ENCODE measurements at places on chromosomes 7 and 10.

- DNase-seq = no peak
These were observed 28.6 kb upstream of the SLC16A12 start for GRCh38 chr10:89563861-89564478.

DNA sequence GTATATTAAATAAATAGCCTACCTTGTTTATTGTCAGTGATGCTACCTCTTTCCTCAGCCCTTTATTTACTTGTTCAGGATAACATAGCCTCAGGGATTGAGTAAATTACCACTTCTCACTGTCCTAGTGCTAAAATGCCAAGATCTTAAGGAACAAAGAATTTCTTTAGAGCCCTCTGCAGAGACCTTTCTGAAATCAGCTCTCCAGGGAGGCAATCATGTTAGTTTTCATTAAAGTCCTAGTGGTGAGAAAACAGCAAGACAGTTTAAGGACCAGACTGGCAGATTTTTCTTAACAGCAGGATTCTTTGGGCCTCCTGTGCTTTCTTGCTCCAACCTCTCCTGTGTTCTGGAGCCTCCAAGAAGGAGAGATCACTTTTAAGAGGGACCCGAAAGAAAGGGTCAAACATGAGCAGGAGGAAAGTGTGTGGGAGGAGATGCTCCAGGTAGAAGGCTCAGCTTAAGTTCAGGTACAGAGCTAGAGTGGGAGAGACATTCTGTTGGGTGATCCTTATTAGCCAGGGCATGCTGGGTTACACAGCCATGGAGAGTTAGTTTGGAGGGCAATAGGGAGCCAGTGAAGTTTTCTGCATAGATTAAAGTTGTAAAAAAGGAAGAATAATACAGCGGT is 1.2 kb upstream of the PLCE1 start:
- no peak for DNase-seq

DNA sequence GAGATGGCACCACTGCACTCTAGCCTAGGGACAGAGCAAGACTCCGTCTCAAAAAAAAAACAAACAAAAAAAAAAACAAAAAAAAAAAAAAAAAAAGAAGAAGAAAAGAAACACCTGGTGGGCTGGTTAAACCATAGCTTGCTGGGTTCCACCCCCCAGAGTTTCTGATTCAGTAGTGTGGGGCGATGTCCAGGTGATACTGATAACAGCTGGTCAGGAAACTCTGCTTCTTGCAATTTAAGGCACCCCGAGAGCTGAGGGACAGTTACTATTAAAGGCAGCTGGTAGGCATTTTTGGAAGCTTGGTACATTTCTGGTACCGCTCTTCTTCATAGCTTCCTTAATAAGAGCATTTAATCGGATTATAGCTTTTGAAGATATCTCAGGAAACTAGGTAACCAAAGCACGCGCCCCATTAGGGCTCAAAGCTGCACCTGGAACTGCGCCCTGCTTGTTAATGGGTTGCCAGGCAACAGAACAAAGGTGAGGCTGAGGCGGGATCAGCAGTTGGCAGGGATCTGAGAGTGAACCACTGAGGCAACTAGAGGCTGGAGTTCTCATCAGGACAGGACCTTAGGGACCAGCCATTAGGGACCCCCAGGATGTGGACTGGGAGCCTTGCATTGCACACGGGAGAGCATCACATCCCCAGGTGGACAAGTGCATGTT is 6.5 kb upstream of the SDK1 start:
- no peak for DNase-seq

- no peak for DNase-seq
These were observed 30.9 kb downstream of the ANKRD16 start for GRCh38 chr10:5858811-5859210.

GRCh38 chr7:116633131-116633988 is 38.6 kb upstream of the MET start:
- no peak for DNase-seq

All from stimulated activated CD4-positive, alpha-beta T cell treated with anti-CD3 and anti-CD28 coated beads, Interleukin-1b, Interleukin-23, amount 100 ng/mL, for 1 hour (primary cell).